Omental fat pad (tissue), 4 donors: ENCODE measurements at places on chromosomes 2 and 18.

- no peak for DNase-seq
Measured at GRCh38 chr2:52345082-52345481, 1313.2 kb upstream of the NRXN1 start.

- DNase-seq, result no peak
Measured at GRCh38 chr18:5973099-5973498, 77.8 kb upstream of the TMEM200C start.

GRCh38 chr2:19141234-19142004 lies 217.0 kb downstream of the OSR1 start:
- DNase-seq, result no peak

DNA sequence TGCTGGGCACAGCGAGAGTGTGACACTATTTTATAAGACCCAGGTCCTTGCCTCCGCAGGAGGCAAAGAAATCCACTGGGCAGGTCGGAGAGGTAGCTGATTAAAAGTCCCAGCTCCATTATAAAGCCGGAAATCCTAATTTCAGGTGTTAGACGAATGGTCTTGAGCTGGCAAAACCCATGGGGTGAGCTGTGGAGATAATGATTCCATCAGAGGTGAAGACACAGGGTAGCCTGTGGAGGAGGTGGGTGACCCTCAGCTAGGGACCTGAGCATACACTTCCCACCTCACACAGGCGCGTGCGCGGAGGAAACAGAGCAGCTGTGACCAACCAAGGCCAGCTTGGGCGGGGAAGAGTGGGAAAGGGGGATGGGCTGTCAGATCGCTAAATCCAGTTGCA lies 201.7 kb upstream of the CXCR4 start:
- no peak for DNase-seq

DNA sequence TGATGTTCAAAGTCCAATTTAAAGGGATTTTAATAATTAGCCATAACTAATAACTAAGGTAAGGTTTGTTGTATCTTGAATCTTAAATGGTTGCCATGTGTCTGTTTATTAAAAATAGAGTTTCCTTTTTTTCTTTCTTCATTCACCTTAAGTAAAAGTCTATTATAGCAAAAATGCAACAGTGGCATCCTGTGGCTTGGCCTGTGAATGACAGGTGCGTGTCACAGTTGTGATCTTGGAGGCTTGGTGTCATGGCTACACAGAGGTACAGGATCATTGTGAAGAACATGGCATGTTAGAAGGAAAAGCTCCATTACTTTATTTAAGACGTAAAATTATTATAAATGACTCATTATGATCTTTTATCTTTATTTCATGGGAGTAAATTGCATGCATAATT lies 246.1 kb downstream of the BCL2 start:
- DNase-seq, result no peak

DNA sequence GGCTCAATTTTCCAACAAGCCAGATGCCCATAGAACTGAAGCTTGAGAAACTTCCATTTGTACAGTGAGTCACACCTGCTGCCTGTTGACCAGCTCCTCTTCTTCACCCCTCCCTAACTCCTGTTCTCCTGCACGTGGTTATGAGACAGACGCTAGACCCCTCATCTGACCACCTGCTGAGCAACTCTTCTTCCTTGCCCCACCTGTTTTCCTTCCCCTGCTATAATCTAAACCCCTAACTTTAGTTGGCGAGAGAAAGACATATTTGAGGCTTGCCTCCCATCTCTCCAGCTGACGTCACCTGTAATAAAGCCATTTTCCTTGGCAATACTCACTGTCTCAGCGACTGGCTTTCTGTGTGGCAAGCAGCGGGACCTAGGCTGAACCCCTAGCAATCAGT lies 22.3 kb upstream of the ITM2C start:
- no peak for DNase-seq
